ENCODE measurements at places on chromosomes 3 and 15.

GRCh38 chr3:125961289-125961589 lies 7.7 kb upstream of the ROPN1B start:
- no peak for DNase-seq

- DNase-seq, result no peak
These were observed 230.2 kb upstream of the EIF1B start for GRCh38 chr3:40079203-40079846.

GRCh38 chr3:14601692-14602005 lies 49.9 kb upstream of the CCDC174 start:
- DNase-seq, result no peak

DNA sequence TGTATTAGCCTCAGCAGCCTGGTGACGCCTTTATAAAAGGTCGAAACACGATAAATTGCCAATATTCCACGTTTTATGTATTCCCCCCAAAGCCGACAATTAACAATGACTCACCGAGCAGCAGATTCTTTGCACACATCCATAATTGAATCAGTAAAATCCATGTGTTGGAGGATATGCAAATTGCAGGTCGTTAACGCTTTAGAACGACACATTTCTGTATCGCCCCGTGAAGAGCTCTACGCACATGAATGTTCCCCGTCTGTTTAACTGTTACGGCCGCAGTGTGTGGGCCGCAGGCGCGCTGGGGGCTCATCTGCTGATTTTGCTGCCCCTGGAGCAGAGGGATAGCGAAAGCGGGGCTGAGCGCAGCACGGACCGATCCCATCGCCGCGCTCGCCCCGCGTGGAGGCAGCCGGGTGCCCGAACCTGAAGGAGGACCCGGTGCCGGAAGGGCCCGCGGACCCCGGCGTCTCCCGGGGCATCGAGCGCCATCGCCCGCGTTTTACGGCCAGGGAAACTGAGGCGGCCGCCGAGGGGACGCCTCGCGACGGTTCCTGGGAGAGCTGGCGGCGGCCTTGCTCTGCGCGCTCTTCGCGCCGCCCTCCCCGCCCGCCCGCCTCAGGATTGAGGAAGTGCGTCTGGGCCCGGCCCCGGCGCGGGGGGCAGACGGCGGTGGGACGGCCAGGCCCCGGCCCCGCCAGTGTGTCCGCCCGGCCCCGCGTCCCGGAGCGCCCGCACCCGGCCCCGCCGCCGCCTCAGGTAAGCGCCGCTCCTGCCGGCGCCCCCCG lies at the start of gene LRRK1:
TSS of gene LRRK1 (plus strand) at position 668 of the 791 bp plus-strand sequence. CDS start 5,276 bp downstream, outside the sequence.
- no peak for DNase-seq
